Spleen (tissue), 13 donors: ENCODE measurements at places on chromosomes 13 and 19. TPM values are rescaled to one million over a fixed set of nuclear protein-coding genes. Genes with fewer than 3 reads are reported as not detected.
A peak's percentile ranks its signal among the peaks of the same experiment; 100 is the strongest.

- no peak for DNase-seq
These were observed 11.6 kb upstream of the ZNF536 start for GRCh38 chr19:30360376-30361106.

DNA sequence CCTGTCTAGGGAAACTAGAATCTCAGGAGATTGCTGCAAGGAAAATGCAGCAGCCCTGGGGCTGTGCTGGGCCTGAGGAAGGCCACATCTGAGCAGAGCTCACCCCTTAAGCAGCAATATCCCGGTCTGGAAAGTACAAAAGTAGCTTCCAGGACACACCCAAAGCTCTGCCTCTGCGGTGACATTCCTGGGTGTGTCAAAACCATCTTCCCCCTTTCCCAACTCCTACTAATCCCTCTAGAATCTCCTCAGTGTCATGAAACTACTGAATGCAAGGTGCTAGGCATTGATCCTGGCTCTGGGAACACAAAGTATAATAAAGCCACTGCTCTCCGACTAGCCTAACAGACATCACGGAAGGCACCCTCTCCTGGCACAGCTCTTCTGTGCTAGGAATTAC, 5.0 kb downstream of the PBX4 start:
- DNase-seq: no peak

- peak; percentile 90 for DNase-seq
These were observed 16.6 kb downstream of the SIGLEC8 start for GRCh38 chr19:51441410-51442390.

DNA sequence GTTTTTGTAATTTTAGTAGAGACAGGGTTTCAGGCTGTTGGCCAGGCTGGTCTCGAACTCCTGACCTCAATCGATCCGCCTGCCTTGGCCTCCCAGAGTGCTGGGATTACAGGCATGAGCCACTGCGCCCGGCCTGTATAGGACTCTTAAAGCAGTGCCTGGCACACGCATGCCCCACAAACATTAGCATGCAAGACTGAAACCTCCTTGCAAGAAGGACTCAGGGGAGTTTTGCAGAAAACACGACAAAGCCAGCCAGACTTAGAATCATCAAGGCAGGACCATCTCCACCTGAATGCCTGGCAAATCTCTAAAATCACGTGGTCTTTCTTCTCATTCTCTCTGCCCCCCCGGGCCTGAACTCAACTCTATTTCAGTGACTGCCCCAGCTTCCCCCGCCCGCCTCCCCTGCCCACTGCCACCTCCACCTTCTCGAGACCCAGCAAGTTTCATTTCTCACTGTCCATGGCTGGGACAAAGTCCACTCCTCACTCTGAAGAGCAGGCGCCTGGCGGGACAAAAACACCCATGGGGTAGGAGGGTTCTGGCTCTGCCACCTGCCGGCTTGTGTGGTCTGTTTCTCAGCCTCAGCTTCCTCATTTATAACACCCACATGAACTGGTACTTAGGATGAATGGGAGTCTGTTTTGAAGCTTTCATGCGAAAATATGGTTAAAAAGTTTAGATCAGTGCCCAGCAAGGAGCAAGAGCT, 2.4 kb downstream of the TICAM1 start:
- DNase-seq: peak; percentile 77

- DNase-seq: no peak
These were observed 272.6 kb upstream of the KLHL1 start for GRCh38 chr13:70380809-70381208.

- DNase-seq: peak; percentile 84
These were observed 10.6 kb upstream of the LRRC25 start for GRCh38 chr19:18408053-18408476.

DNA sequence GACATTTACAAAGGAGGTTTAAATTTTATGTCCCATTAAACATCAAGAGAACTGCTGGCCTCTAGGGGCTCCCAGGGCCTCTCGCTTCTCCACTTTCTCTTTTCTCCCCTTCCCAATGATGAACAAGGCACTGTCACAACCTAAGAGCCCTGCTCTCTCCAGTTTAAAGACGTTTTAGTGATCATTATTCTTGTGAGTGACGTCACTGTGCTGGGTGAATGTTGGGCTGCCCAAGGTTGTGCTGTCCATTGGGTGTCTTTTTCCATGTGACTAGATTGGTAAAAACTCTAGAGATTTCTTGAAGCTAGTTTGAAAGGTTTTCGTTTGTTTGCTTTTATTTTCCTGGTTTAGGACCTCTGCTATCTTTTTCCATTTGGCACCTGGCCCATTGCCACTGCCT, 602.6 kb downstream of the PCDH9 start:
- DNase-seq: no peak

DNA sequence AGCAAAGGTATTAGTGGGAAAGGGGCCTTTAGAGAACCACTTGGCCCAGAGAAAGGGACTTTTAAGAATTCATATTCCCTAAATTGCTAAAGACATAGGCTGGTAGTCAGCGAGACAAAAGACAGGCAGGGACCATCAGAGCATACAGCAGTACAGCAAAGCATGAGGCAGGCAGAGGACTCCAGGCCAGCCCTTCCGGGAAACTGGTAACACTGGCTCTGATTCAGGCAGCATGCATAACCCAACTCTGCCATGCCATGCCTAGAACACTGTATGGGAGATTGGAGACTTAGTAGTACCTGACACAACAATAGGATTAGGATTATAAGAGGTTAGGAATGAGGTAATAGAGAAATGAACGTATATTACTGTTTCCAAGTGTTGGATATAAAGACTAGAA, 34.9 kb downstream of the CAB39L start:
- DNase-seq: no peak

DNA sequence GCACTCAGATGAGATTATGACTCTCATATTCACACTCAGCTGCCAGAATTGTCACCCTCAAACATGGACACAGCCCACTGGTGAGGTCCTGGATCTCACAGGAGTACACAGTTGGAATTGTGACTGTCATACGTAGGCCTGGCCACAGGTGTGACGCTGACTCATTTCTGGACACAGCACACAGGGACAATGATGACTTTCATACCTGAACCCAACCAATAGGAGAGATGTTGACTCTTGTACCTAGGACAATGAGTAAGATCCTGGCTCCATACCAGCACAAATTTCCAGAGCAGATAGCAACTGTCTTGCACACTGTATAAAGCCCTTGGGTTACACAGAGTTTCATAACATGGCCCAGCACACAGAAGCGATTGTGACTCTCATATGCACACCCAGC, 46.4 kb downstream of the ZNF85 start:
- no peak for DNase-seq

DNA sequence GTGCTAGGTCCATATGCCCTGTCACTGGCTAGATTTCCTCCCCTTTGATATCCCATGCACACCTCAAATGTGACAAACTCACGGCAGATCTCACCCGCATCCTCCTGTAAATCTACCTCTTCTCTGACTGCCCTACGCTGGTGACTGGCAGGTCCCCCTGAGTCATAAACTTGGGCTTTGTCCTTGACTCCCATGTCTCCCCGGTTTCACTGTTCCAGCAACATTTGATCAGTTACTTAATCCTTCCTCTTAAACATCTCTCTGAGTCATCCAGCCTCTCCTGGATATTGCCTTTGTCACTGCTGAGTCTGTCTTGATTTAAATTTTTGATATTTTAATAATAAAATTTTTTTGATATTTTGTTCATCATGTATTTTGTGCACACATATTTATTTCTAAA, 26.5 kb downstream of the FAM216B start:
- DNase-seq: no peak

GRCh38 chr13:96104516-96104915, 14.6 kb downstream of the HS6ST3 start:
- DNase-seq: no peak

DNA sequence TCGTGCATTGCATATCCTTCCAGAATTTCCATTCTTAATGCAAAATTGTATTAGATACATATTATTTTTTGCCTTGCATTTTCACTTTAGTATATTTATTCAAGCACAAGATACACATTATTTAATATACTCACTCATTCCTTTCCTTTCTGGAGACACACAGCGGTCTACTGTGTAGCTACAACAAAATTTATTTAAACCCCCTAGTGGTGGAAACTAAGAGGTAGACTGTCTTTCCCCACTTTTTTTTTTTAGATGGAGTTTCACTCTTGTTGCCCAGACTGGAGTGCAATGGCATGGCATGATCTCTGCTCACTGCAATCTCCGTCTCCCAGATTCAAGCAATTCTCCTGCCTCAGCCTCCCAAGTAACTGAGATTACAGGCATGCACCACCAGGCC, 2040.3 kb upstream of the PCDH20 start:
- no peak for DNase-seq

DNA sequence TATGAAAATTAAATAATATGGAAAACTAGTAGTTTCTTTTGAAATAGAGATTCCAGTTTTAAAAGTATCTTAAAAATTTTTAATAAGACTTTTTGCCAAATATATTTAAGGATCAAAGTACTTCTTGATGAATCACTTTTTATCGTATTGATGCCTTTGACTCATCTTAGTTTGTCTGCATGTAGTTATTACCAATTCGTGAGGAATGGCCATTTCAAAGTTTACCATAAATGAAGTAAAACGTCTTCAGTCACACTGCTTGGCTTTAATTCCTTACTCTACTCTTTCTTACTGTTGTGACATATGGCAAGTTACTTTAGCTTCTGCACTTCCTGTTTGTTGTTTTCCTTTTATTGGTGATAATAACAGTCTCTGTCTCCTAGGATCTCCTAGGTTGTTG, 38.3 kb downstream of the NDFIP2 start:
- DNase-seq: no peak

GRCh38 chr13:20494656-20495055, 31.0 kb downstream of the CRYL1 start:
- no peak for DNase-seq

DNA sequence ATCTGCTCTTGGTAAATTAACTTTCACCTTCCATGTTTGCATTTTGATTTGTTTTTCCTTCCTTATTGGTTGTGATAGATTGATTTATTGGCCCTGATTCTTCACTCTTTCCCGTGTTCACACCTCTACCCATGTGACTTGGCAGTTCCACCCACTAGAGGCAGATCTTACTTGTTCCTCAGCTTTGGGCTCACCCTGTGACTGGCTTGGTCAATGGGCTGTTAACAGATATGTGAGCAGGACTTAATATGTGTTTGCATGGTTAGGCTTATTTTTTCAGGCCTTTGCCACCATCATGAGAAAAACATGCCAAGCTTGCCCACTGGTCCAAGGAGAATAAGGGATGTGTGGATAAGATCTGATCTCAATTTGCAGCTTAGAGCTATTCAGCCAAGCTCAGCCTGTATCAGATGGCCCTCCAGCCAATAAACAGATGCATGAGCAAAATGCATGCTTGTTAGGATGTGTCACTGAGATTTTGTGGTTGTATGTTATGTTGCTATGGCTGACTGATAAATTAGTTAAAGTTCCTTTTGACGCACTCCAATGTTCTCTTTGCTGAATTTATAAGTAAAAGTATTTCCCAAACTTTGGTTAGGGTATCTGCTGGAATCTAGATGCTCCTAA, 48.0 kb downstream of the RGCC start:
- DNase-seq: no peak

DNA sequence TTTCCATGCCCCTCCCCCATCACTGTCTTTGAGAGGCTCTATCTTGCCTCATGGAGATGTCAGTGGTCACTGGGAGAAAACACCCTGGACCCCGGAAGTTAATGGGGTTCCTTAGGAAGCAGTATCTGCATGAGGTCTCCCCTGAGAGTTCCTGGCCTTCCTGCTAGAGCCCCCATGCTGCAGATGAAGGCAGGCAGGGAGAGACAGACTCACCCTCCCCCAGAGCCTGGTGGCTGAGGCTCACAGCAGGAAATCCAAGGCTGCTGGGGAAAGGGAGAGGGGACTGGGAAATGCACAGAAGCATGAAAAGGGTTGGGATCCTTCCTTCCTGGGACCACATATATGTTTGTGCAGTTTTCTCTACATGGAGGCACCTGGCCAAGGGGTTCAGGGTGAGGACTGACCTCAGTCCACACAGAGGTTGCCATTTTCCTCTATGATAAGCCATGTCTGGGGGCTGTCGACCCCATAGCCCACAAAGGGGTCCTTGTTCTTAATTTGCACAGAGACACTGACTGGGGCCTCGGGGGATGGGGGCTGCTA, 95.4 kb downstream of the RNASEH2B start:
- DNase-seq: no peak

DNA sequence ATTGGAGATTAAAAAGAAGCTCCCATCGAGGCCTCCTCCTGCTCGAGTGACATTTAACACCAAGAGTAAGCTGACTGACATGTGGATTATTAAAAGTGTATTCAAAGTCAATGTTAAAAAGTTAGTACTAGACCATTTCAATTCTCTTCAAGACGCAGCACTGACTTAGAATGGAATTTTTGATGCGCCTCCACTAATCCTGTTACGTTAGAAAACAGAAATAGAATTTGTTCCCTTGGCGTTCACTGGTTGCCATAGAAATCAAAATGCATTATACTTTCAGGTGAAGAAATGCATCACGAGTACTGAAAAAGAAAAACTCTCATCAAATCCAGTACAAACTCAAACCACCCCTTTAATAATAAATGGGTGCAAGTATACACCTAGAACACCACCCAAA, 42.2 kb downstream of the BRD4 start:
- DNase-seq: no peak

DNA sequence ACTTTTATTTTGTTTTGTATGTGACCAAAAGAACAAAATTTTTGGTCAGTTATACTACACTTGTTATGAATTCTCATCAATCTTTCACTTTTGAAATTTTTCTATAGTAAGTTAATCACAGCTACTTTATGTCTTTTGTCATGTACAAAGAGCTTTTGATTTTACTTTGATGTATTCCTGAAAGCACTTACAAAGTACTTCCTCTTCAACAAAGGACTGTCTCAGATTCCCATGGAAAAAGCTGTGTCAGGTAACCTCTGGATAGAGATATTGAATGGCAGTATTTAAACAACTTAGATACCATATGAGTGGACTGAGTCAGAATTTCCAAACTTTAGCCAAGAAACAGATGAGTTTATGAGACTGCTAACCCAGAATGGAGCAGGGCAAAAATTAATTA, 689.3 kb upstream of the ATXN8OS start:
- no peak for DNase-seq

CASP14 gene
- not detected for total RNA-seq

ATP4A gene
- total RNA-seq: not detected

ZNF471 gene
- 3.3 TPM for total RNA-seq

ZNF90 gene
- 4.2 TPM for total RNA-seq

DIAPH3 gene
- 1.8 TPM for total RNA-seq

PPP1R13L gene
- total RNA-seq: 7.4 TPM

NAA16 gene
- 45.3 TPM for total RNA-seq

ZNF610 gene
- 2.9 TPM for total RNA-seq

CDC16 gene
- total RNA-seq: 72.8 TPM
